ENCODE measurements at places on chromosomes 6 and 20.

- DNase-seq = no peak
Measured at GRCh38 chr20:45306431-45306982, at the start of gene RBPJL. RBPJL (plus strand) TSS chr20:45306840; CDS start chr20:45306923, 83 bp downstream.

DNA sequence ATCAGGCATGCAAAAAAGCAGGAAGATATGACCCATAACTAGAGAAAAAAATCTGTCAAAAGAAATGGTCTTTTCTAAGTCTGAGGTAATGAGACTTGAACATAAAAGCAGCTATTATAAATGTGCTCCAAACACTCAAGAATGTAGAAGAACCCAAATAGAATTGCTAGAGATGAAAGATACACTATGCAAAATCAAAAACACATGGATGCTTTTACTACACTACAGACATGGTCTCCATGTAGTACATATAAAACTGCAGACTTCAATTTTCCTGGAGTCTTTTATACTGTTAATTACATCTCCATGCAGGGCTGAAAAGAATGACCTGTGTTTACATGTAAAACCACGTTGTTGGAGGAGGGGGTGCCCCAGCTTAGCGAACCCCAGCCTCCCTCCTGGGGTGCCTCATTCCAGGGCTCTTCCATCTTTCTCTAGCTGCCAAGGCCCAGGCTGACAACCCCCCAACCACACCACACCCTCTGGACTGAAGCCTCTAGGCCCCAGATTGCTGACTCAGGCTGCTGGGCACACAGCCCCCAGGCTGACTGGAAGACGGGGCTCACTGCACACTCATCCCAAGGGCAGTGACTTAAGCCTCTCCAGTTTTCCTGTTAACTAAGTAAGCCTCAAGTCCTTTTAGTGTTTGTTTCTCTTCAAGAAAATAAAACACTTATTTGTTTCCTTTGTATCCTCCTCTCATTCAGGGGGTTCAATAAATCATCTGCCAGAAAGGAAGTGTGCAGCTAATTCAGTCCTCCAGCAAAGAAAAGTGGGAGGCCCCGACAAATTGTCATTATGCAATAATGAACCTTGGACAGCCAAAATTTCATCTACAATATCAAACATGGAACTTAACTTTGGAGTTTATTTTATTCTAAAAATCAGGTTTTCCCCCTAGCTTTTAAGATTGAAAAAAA is 26.0 kb upstream of the PLAGL1 start:
- DNase-seq = no peak

GRCh38 chr6:130473886-130474285 is 108.1 kb downstream of the TMEM200A start:
- no peak for DNase-seq

GRCh38 chr6:134041093-134041492 is 11.3 kb downstream of the SLC2A12 start:
- DNase-seq = no peak

- DNase-seq = no peak
Measured at GRCh38 chr6:10521104-10521808, at the start of gene GCNT2. GCNT2 (plus strand) TSS chr6:10521351; CDS start chr6:10528912, 7,561 bp downstream.

Data from NCI-H2081 treated with DMSO at 0.1 percent for 48 hours (cell line).